ENCODE measurements at places on chromosomes 3 and 15.

DNA sequence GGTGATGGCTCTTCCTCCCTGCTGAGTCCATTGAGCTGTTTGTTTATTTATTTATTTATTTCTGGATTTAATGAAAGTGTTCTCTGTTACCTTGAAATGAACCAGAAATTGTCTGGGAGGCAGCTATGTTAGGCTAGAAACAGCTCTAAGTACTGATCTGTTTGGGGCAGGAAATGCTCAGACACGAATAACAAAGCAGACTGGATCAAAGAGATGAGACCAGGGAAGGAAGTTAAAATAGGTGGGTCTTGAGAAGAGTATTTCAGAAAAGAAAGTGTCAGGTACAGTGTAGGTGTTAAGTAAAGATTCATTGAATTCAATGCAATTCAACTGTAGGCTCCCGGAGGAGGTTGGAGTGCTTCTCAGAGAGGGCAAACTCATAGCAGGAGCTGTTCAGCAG is 173.3 kb downstream of the IL20RB start:
- DNase-seq: no peak

- DNase-seq: no peak
Measured at GRCh38 chr3:120909602-120909878, 1.5 kb downstream of the STXBP5L start.

- no peak for DNase-seq
Measured at GRCh38 chr3:131535596-131535995, 32.8 kb upstream of the MRPL3 start.

DNA sequence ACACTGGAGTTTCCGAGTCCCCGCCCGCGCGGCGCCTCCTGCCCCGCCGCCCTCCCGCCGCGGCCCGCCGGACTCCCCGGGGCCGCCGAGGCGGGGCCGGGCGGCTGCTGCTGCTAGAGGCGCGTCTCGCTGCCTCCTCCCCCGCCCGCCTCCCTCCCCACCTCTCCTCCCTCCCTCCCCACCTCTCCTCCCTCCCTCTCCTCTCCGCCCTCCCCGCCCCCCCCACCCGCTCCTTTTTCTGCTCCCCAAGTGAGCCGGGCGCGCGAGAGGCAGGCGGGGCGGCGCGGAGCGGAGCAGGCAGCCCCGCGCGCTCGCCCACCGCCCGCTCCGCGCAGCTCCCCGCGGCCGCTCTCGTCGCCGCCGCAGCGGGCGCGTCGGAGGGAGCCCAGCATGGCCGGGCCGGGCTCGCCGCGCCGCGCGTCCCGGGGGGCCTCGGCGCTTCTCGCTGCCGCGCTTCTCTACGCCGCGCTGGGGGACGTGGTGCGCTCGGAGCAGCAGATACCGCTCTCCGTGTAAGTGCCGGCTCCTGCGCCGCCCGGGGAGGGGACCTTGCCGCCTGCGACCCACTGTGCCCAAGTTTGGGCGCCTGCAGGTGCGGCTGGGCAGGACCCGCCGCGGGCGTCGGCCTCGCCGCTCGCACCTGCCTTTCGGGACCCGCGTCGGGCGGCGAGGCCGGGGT is at the start of gene CACNA2D3:
Gene CACNA2D3 (plus strand): TSS at position 229 of the 679 bp plus-strand sequence.
- DNase-seq: peak; percentile 67

DNA sequence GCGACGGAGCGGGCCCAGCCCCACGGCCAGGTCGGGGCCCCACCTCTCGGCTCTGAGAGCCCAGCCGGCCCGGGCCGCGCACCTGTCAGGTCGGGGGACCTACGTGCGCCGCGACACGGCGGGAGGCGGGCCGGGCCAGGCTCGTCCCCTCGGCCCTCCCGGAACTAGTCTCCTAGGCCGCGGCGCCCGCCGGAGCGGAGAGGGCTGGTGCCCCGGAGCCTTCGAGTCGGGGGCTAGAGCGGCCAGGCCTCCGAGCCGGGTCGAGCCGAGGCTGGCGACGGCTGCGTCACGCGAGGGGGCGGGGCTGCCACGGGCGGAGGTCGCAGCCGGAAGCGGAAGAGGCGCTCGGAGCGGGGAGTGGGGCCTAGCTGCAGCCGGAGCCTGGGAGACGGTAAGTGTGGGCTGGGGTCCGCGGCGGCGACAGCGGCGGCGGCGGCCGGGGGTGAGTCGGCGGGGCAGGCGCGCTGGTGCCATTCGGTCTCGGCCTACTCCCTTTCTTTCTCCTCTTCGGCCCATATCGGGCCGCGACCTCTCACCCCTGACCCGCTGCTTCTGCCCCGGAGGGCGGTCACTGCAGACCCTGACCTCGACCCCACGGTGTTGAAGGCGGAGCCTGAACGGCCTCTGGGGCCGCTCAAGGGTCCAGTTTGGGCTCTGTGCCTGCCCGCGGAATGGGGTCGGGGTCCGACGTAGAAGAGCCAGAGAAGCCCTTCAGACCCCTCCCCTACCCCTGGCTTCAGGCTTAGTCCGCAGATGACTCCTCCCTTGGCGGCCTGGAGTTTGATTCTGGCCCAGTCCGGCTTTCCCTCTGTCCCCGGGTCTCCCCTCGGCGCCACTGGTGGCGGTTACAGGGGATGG is at the start of gene CLK3:
Gene CLK3 (plus strand): TSS at position 329 of the 858 bp plus-strand sequence. CDS start 3,361 bp downstream, outside the sequence.
- DNase-seq: peak; percentile 98

All from type B pancreatic cell (in vitro differentiated cells).